T-helper 1 cell (primary cell): ENCODE measurements at places on chromosomes 7 and 10.

GRCh38 chr10:60340973-60341372 is 48.7 kb downstream of the ANK3 start:
- DNase-seq, result no peak

- no peak for DNase-seq
Observed at GRCh38 chr7:27312820-27313219, 70.2 kb downstream of the EVX1 start.

DNA sequence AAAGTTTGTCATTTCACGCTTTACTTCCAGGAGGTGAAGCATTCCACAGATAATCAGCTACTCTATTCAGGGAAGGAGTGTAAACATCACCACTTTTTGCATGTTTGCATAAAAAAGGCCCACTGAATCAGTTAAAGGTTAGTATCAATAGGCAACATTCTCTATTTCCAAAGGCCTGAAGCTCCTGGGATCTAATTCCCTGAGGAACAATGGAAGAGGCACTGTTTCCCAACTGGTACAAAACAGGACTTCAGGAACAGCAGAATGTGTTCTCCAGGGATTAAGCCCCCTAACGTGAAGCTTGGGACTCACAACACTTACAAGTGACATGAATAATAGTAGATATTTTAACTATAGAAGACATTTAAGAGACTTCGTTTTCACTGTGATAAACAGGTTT is 6.1 kb downstream of the LRRN3 start:
- DNase-seq, result no peak

- no peak for DNase-seq
Observed at GRCh38 chr7:139106959-139107358, 2.6 kb downstream of the ZC3HAV1 start.

DNA sequence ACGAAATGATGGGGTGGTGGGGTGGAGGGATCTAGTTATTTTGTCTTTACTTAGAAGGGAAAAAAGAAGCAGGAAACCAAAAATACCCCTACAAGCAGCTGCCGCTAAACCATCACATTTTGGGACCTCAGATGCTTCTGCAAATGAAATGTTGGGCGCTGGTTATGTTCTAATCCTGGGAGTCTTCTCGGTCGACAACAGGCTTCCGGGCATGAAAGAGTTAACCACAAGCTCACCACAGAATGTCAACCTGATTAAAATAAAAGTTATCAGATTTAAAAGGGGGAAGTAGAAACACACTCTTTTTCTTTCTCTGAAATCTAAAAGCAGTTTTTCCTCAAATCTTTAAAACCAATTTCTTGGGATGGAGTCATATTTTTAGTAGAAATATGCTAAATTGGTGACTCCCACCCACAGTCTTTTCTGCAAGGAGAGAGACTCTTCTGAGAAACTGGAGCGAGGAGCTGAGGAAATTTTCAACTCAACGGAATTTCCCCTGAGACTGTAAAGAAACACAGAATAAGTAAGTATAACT is 16.8 kb downstream of the IL2RA start:
- no peak for DNase-seq

- DNase-seq, result no peak
Observed at GRCh38 chr10:58209669-58210068, 58.0 kb downstream of the IPMK start.

- DNase-seq, result no peak
Observed at GRCh38 chr10:49243610-49244283, 55.2 kb upstream of the C10orf71 start.

DNA sequence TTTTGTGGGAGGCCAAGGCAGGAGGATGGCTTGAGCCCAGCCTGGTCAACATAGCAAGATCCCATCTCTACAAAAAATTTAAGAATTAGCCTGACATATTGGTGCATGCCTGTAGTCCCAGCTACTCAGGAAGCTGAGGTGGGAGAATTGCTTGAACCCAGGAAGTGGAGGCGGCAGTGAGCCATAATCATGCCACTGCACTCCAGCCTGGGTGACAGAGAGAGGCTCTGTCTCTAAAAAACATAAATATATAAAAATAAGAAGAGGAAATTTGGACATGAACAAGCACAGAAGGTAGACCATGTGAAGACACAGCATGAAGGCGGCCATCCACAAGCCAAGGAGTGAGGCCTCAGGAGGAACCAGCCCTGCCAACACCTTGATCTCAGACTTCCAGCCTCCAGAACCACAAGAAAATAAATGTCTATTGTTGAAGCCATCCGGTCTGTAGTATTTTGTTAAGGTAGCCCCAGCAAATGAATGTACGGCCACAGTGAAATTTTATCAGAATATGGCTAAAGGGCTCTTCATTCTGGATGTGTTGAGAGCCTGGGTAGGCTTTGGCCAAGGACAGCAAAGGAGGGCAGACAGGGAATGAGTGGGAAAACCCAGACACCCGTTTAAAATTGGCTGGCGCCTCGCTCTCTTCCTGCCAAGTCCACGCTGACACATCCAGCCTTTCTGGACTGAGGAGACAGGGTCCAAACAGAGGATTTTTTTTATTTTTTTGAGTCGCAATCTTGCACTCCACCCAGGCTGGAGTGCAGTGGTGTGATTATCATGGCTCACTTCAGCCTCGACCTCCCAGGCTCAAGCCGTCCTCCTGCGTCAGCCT is 12.9 kb upstream of the GRID2IP start:
- no peak for DNase-seq

GRCh38 chr10:48880016-48880705 is 59.5 kb downstream of the LRRC18 start:
- no peak for DNase-seq

- no peak for DNase-seq
Observed at GRCh38 chr7:92177362-92177761, 1.6 kb downstream of the LRRD1 start.

- DNase-seq, result no peak
Observed at GRCh38 chr10:59674215-59674836, 35.3 kb downstream of the SLC16A9 start.

- no peak for DNase-seq
Observed at GRCh38 chr7:120806669-120807068, 51.3 kb downstream of the TSPAN12 start.

- no peak for DNase-seq
Observed at GRCh38 chr10:97393034-97393573, 8.0 kb downstream of the RRP12 start.

- DNase-seq, result no peak
Observed at GRCh38 chr10:86963341-86963919, 4.9 kb upstream of the ADIRF start.

DNA sequence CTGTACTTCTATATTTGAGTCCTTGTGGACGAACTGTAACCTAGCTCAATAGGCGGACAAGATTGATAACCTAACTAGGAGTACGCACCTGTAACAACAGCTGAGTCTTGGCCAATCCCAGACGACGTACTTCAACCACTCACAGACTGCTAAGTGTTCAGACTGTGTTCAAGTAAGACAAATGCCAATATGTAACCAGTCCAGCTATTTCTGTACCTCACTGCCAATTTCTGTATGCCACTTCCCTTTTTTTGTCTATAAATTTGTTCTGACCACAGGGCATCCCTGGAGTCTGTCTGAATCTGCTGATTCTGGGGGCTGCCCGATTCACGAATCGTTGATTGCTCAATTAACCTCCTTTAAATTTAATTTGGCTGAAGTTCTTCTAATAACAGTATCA is 32.2 kb downstream of the HACD1 start:
- no peak for DNase-seq

DNA sequence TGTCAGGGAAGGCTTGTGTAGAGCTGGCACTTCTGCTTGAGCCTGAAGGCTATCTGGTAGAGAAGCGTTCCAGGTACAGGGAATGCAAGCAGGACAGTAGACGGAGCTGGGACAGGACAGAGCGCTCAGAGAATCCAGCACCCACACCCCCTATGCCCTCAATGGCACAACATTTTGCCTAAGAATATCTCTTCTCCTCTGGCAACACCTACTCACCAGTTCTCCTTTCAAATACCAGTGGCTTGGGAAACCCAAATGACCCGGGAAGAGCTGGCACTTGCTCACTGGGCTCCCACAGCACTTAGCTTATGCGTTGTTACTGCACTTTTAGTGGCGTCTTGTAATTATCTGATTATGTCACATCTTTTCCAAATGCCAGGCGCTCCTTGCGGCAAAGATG is 118.6 kb downstream of the RNF216 start:
- DNase-seq, result no peak

GRCh38 chr10:75672111-75672671 is 240.8 kb downstream of the LRMDA start:
- DNase-seq, result no peak

DNA sequence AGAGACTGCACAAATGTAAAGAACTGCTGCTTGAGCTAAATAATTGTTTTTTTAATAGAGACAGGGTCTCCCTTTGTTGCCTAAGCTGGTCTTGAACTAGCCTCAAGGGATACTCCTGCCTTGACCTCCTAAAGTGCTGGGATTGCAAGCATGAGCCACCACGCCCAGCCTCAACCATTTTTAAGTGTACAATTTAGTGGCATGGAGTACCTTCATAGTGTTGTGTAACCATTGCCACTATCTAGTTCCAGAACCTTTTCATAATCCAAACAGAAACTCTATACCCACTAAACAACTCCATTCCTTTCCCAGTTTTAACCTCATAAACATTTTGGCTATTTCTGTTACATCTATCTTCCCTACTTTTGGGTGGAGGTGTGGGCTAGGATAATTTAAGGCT is 6.7 kb downstream of the EIF4H start:
- DNase-seq, result no peak

DNA sequence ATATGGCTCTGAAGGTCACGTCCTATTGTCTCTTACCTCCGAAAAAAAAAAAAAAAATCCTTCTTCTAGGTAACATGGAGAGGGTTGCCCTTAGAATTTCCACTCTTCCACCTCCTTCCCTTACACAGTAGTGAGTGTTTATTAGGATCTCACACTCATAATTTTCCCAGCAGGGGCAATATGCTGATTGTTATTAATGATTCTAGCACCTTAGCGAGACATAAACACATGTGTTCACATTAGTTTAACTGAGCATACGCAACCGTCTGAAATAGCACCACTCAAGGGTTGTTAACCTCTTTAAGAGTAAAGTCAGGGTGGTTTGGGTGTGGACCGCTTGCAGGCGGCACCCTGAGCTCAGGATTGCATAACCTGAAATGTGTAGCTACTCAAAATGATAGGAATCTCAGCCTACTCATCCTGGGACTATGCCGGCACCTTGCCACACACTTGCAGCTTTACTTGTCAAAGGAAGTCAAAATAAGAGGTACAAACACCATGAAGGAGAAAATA is 52.2 kb downstream of the CPEB3 start:
- DNase-seq, result no peak

DNA sequence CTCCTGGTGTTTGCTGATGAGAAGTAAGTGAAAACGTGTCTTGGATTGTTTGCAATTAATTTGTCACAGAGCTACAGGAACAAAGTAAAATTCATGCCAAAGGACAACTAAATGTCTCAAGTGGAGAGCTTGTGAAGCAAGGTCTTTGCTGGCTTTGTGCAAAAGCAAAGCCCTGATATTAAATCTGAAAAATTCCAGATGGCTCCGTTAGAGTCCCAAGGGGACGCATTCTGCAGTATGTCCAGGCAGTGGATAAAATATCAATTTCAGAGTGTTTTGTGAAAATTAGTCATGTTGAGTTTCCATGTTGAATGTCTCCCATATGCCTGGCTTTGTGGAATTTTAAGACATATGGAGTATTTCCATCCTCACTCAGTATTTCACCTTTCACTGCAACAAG is 102.5 kb upstream of the PTN start:
- DNase-seq, result no peak
